Progenitor cell of endocrine pancreas (in vitro differentiated cells): ENCODE measurements at places on chromosomes 12 and 14.

GRCh38 chr14:103762541-103762940 lies 46.9 kb downstream of the ZFYVE21 start:
- no peak for DNase-seq

- no peak for DNase-seq
These were observed 52.8 kb downstream of the FRMD6 start for GRCh38 chr14:51704545-51704944.

DNA sequence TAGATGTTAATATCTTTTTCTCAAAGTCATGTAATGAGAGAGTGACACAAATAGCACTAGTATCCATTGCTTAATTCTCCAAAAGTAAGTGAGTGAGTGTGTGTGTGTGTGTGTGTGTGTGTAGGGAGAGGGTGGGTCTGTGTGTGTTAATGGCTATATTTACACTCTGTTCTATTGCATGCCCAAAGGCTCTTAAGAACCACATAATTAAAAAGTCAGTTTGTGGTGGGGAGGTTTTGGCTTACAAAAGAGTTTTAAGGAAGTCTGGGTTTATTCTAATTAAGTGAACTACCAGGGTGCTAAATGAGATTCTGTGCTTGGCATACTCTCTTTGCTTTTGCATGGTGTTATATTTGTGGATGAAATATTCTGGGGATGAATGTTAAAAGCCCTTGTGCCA lies 1897.6 kb upstream of the FLRT2 start:
- DNase-seq: no peak

DNA sequence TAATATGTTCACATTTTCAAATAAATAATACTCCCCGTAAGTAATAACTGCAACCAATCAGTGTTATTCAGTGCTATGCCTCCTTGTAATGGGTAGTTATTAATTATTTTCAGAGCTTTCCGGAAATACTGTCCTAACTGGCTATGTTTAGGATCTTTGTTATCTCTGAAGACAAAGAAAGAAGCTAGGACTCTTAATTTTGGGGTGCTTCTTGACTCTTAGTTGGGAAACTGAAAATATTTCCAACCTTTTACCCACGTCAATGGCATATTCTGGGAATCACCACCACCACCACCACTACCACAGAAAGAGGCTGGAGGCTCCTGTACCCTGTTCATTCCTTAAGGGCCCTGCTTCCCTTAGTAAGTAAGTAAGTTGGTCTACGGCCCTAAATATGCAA lies 39.1 kb downstream of the RAD52 start:
- no peak for DNase-seq

GRCh38 chr12:85872497-85873091 lies 1.5 kb upstream of the NTS start:
- DNase-seq: no peak

- DNase-seq: no peak
These were observed 11.6 kb downstream of the SLC7A7 start for GRCh38 chr14:22803687-22803974.

DNA sequence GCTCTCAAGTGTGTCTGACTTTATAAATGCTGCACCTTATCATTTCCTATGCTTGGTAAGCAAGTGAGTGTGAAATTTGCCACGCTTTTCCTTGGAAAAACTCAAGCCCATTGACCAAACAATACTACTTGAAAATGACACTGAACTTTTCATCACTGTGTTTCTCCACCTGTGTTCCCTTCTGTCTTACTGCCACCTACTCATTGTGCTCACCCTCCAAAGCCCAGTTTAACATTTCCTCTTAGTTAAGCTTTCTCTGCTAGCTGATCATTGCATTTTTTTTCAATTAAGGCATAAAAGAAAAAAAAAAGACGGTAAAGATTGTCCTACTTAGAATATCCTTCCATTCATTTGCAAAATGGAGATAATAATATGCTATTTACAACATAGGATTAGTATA lies 445.7 kb downstream of the DPF3 start:
- DNase-seq: no peak

- no peak for DNase-seq
These were observed 279.8 kb downstream of the DUSP6 start for GRCh38 chr12:89072294-89073026.

- DNase-seq: no peak
These were observed 4.4 kb upstream of the BTBD7 start for GRCh38 chr14:93337143-93337753.

- no peak for DNase-seq
These were observed 3.7 kb downstream of the SELPLG start for GRCh38 chr12:108629824-108630476.

GRCh38 chr14:57834001-57834598 lies 31.8 kb downstream of the SLC35F4 start:
- DNase-seq: no peak

DNA sequence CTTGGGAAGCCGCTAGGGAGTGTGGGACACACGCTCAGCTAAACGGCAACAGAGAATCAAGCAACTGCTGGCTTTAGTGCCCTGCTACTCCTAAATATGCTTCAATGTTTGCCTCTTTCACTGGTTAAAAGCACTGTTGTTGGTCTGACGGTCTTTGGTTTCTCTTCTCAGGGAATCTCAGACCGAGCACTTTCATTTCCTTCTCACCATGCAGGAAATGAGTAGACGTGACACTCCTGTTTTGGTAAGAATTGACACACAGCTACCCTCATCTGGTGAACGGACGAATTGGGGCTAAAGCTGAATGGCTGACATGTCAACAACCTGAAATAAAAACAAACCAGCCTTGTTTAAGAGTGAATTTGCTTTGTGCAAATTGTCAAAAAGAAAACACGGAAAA lies 57.5 kb upstream of the PIWIL1 start:
- DNase-seq: no peak

- DNase-seq: no peak
These were observed 9.5 kb downstream of the OR10AD1 start for GRCh38 chr12:48193623-48194022.

GRCh38 chr12:92513231-92513730 lies 189.5 kb upstream of the PLEKHG7 start:
- DNase-seq: no peak

DNA sequence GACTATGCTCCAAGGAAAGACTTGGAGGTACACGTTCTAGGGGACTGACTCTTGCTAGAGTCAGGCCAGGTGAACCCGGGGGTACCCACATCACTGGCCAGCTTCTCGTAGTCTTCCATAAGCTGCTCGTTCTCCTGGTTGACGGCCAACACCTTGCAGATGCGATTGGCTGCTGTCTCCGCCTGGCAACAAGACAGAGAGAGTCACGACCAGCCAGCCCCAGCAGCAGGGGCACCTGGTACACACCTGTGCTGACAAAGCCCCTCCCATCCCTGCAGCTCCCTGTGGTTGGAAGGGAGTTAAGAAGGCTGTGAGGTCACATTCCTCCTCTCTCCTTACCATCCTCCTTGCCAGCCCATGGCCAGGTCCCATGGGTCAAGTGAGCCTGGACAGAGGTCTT lies 85.5 kb downstream of the ACTN1 start:
- no peak for DNase-seq

- no peak for DNase-seq
These were observed 7.5 kb downstream of the UTP20 start for GRCh38 chr12:101287357-101287756.

DNA sequence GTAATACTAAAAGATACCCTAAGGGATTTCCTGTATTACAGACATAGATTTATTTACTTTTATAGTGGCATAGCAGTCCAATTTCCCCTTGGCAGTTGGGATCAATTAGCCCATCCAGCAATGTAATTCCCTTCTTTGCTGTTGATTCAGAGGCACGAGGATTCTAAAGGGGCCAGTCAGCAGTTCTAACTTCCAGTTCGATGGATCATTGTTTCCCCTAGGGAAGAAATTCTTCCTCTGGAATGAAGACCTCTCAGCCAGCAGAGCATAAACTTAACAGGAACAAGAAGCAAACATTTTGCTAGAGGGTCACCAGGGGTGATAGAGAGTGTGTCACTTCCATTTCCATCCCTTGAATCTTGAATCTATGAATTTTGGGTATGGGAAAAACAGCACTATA lies 395.7 kb upstream of the NOVA1 start:
- DNase-seq: no peak

- no peak for DNase-seq
These were observed 209.3 kb upstream of the RGS6 start for GRCh38 chr14:71722885-71723284.

DNA sequence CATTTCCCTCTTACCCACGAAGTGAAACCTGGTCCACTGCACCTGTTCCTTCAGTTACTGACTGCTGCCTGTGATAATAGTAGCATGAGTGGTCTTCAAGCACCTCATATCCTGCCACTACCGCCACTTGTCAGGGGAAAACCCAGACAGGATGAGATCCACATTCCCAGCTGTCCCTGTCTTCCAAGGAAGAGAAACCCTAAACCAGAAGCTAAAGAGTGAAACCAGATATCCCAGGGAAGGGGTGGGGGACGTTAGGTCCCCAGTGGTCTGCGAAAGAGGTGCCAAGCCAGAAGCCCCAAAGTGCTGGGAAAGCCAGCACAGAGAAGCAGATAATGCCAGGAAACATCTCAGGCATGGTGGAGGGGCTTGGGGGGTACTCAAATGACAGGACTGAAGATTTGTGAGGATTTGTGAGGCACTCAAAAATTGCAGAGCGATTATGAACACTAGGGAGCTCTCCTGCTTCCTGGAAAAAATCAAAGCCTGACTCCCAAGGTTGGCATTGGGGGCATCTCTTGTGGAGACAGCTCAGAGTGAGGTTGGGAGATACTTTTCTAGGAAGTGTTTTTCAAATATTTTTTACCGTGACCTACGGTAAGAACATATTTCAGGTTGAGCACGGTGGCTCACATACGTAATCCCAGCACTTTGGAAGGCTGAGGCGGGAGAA lies 77.9 kb downstream of the TMEM30B start:
- no peak for DNase-seq

- DNase-seq: no peak
These were observed 44.6 kb downstream of the TRAFD1 start for GRCh38 chr12:112169966-112170365.

- peak; percentile 53 for DNase-seq
These were observed 18.7 kb upstream of the CTDSP2 start for GRCh38 chr12:57865084-57865751.

GRCh38 chr12:113645183-113645582 lies 173.5 kb upstream of the LHX5 start:
- DNase-seq: no peak

GRCh38 chr12:32455607-32456071 lies 56.3 kb downstream of the FGD4 start:
- DNase-seq: no peak

GRCh38 chr14:28247491-28247890 lies 519.1 kb upstream of the FOXG1 start:
- no peak for DNase-seq

DNA sequence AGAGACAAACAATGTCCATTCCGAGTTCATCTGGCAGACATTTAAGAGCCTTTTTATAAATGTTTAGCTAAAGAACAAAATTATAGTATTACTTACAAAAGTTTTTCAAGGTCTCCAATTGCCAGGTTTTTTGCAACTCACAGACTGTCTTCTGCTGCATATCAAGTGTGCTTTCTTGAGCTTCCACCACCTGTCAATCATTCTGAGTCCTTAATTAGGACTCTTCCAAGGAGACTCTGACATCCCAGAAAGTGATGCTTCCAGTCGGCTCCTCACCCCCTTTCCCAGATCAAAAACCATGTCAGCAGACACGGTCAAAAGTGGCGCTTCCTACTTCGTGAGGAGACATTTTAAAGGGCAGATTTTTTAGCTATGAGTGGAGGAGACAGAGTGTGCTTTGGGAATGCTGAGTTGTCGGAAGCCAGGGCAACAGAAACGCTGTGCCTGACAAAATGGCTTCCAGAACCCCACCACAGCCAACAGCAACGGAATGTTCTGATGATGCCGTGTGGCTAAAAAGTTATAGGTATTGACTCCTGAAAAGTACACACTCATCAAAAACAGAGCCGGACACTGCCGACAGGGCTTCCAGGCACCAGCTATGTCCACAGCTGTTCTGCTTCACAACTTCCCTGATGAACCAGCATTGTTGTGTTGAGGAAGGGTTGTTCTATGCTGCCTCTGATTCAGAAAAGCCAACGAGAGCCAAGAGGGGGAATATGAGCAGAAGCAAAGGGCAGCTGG lies 116.1 kb upstream of the SLC35F4 start:
- DNase-seq: no peak

- DNase-seq: no peak
These were observed 135.6 kb upstream of the MAX start for GRCh38 chr14:65237941-65238340.

GRCh38 chr12:120119271-120119973 lies 2.9 kb upstream of the RAB35 start:
- no peak for DNase-seq

DNA sequence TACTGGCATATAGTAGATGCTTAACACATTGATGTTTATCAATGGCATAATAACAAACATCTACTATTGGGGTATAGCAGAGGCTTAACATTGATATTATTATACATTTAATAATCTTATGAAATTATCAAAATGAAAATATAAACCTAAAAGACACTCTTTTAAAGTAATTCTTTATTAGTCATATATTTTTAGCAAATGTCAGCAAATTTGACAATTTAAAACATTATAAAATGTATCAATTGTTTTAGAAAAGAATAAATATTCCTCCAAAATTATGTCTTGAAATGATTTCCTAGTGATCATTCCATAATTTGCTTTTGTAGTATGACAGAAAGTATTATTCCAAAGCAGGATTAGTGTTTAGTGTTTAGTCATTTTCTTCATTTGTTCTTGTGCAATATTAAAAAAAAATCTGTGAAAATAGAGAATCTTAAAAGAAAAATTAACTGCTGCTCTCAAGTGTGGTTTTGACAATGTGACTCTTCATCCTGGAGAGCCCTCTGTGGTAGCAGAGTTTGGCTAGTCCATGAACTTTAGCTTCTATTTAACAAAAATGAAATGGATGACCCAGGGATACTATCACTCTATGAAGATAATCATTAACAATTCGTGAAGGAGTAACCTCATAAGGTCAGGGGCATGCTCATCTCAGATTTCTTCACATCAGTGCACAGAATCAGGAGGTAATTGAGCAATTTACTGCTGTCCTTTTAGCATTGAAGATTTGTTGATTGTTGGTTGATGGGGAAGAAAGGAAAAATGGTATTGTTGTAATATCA lies 1018.5 kb downstream of the LRFN5 start:
- DNase-seq: no peak

DNA sequence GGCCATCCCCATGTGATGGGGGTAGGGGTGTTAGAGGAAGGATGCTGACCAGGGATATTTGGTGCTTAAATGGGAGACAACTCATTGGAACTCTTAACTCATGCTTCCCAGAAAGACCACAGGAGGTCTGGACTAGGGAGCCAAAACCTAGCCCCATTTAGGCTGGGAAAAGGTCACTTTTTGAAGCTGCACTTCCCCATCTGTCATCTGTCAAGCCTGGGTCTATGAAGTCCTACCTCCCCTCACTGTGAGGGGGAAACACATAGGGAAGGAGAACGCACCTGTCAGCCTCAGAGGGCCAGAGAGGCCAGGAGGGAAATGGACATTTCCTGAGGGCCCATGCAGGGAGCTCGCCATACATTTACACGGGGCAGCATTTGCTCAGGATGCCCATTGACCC lies 321.0 kb downstream of the BCL11B start:
- DNase-seq: no peak

DNA sequence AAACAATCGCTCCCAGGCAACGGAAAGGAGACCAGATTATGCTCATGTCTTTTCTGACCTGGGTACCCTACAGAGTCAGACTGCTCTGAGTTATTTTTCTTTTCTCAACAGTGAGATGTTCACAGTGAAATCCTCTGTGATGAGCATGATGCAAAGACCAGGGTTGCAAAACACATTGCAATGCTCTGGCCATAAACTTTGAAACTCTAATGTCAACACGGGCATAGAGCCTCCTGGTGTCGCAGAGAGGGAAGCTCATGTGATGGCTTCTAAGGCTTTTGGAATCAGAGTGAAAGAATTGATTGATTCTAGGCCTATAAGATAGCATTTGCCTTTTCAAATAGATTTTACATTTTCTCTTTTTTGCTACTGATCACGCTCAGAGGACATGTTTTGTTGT lies 193.4 kb downstream of the RASSF9 start:
- no peak for DNase-seq
